ENCODE measurements at places on chromosomes 12 and 14.

DNA sequence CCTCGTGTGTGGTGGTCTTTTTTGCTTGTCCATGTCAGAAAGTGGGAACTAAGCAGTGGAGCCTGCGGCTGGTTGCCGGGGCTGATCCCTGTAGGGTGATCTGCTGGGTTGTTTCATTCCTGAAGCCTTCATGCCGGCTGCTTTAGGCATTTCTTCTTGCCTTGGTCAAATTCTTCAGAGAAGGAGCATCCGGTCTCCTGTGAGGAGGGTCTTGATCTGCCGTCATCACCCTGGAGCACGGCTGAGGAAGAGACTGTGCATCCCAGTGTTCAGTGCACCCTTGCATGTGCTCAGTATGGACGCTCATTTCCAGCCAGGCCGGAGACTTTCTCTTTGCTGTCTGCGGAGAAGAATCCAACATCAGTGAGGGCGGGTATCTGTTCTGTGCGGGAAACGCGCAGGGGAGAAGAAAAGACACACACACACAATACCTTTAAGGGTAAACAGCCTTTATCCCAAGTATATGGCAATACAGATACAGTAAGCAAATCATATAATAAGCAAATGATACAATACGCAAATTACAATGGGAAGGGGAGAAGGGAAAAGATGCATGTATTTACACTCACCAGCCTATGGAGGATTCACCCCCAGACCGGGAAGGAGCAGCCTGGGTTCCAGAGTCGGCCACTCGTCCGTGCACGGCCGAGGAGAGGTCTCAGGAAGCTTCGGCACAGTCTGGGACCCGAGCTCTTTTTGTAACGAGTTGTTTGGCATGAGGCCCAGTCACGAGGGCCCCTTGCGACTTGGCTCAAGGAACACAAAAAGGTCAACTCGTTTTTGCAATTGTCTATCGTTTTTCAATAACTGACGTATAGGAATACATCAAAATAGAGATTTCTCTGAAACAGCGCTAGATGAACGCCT is 1366.8 kb upstream of the TMEM132C start:
- DNase-seq = no peak

- no peak for DNase-seq
Measured at GRCh38 chr12:3216097-3216496, 138.9 kb downstream of the TSPAN9 start.

DNA sequence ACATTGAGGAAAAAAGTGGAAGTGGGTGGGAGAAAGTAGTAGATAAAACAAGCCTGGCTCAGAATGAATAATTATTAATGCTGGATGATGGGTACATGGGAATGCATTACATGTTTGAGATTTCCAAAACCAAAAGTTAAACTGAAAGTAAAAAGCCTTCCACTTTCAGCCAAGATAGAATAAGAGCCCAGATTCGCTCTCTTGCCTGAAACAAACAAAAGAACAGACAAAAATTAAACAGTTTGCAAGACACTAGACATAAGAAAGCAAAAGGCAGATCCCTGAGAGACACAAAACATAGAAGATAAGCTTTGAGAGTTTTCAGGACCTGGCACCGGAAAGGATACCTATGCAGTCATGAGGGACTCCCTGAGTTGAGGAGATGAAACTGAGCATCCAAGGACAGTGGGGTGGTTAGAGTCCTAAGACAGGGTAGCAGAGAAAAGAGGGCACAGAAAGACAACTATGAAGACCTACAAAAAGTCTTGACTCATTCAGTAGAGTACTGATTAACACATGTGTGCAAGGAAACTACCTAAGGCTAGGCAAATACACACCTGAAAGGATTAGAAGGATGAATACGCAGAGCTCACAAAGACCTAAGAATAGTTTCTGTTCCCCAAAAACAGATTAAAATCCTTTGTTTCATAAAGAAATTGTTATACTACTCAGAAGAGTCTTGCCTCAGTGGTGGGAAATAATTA is 54.1 kb downstream of the CEP83 start:
- DNase-seq = no peak

DNA sequence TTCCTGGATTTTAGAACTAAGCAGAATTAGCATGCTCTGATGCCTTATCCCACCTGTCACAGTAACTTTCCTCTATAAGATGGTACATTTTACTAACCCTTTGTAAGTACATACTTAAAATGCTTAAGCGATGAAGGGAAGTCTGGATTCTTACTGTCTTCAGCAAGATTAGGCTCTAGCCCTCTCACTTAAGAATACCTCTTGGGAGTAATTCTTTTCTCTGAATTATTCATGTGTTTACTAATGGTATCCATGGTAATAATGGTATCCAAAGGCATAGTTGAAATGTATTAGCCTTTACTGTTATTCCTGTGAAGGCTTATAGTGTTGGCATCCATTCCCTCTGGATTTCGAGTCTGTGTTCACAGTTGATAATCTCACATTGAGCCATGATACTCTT is 176.9 kb downstream of the MON2 start:
- DNase-seq = no peak

DNA sequence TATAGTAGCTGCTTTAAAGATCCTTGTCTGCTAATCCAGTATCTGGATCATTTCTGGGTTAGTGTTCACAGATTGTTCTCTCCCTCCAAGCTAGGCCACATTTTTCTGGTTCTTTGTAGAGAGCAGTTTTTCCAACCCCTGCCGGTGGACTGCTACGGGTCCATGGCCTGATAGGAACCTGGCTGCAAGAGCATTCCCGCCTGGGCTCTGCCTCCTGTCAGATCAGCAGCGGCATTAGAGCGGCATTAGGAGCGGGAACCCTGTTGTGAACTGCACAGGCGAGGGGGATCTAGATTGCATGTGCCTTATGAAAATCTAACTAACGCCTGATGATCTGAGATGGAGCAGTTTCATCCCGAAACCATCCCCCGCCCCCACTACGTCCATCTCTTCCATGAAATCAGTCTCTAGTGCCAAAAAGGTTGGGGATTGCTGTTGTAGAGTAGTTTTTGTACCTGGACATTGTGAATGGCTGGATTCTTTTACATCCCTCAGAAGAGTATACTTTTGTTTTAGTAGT is 50.4 kb downstream of the MYRFL start:
- no peak for DNase-seq

DNA sequence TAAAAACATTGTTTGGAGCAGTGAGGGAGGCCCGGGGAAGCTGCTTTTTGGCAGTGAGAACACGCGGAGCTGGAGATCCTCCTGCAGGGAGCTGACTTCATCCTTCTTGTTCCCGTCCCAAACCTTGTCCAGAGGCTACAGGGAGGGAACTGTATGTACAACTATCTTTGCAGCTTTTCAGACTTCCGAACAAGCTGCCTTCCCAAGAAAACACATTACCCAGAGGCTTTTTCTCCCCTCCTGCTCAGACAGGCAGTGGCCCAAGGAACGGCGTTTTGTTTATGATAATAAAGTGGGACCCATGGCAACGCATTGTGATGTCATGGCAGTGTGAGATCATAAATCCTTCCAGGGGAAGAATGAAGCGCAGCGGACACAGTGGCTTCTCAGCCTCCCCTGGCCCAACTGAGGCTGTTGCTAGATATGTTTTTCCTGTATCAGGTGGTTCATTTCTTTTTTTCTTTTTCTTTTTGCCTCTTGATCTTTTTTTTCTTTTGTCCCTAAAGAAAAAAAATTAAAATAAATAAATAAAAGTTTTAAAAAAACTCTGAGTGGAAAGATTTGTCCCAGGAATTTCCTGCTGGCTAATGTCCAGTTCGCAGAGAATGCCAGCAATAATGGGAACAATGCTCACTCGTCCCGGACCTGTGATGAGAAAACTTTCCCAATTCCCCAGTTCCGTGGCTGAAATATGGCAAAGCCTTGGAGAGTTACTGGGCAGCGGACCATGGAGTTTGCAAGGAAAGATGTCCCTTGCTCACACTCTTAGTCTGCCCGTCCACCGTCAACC is 103.4 kb upstream of the MAP1LC3B2 start:
- DNase-seq = no peak

GRCh38 chr12:89280833-89281538 is 71.3 kb downstream of the DUSP6 start:
- DNase-seq = no peak
